ENCODE measurements at places on chromosomes 16 and 17.

DNA sequence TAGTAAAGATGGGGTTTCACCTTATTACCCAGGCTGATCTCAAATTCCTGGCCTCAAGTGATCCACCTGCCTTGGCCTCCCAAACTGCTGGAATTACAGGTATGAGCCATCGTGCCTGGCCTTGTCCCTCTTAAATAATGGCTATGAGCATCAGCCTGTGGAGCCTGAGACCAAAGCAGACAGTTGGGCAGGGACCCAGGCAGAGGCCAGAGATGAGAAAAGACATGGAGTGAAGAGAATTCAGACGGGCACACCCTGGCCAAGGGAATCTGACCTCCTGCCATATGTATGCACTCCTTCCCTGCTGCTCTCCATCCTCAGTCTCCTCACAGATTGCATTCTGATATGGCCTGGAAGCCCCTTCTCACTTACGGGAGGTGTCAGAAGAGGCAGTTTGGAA lies 98.4 kb upstream of the DNAH9 start:
- DNase-seq = no peak

GRCh38 chr16:27698266-27698665 lies 148.3 kb downstream of the KATNIP start:
- no peak for DNase-seq

DNA sequence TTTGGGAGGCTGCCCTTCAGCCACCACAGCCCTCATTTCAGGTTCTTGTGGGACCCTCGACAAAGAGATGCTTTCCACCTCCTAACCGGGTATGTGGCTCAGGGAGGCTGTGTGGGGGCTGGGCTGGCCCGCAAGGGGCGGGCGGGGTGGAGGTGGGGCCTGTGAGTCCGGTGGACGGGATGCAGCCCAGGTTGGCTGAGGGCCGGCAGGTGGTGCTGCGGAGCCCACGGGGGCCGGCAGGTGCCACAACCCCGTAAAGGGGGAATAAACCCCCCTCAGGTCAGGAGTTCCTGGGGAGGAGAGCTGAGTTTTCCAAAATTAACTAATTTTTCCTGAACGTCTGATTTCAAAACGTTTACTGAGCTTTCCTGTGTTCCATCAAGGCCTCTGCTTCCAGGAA lies 4.9 kb upstream of the CIAO3 start:
- no peak for DNase-seq

DNA sequence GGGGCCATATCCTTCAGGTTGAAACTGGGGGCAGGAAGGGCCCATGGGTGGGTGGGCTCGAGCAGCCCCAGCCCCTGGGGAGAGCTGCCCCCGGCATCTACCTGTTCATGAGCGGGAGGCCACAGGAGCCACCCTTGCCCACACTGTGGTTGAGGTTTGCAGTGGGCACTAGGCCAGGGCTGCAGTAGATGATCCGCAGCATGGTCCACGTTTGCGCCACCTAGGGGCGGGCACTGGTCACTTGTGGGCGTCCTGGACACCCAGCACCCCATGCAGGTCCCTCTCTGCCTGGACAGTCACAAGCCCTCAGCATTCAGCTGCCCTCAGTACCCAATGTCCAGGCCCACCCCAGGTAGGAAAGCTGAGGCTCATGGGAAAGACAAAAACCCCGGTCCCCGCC lies 1.8 kb upstream of the JMJD8 start:
- DNase-seq = no peak

DNA sequence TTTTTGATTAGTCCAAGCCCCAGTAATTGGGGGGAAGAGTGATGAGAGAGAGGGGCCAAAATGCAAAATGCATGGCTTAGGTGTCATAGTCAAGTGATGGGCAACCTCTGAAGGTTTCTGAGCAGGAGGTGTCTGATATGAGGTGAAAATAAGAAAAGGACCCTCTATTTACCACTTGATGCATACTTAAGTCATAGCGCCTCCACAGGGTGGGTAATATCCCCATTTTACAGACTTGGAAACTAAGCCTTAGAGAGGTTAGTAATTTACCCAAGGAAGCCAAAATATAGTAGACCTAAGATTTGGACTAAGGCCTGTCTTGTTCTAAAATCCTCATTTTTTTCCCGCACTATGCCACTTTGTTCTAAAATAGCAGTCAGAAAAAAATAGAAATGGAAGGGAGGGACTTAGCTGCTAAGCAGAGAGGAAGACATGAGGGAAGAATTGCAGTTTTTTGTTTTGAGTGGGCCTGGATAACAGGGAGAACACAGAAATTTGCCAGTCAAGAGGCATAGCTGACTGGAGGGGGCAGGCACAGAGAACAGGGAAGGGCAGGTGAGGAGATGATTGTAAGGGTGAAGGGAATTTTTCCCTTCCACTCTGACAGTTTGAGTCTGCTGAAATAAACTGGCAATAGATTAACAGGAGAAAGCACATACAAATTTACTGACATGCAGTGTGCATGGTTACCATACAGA lies 2.3 kb upstream of the GRB2 start:
- DNase-seq = no peak

DNA sequence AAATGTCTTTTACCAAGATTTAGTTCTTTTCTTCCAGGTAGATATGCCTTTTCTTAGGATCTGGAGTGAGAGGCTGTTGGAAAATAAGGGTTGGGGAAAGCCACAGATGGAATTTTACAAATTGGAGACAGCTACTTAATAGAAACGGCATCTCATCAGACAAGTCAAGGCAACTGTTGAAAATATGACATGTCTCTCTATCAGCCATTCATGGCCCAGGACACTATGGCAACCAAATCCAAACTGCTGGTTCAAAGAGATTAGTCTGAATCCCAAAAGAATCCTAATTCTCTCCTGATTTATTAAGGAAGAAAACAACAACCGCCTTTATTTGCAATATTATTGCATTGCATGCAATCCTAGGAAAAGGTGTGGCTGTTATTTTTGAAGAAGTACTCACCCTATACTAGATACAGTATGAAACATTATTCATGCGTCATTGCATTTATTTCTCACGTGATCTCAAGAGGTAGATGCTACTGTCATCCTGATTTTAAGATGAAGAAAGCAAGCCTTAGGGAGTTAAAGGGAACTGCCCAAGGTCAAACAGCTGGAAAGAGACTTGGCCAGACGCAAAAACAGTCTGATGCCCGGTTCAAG lies 12.6 kb upstream of the CEP20 start:
- no peak for DNase-seq

DNA sequence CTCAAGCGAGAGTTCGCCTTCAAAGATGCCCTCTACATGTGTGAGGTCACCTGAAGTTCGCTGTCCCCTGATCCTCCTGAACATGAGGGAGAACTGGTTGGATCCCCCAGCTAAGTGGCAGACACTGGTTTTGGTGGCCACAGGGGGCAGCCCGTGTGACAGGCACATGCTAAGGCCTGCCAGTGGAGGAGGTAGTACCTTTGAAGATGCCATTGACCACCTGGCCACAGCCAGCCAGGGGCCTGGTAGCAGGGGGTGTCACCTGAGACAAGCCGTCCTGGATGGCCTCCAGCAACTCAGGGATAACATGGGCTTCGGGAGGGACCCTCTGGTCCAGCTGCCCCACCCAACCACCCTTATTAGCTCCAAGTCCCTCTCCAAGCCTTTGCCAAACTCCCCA lies 7.3 kb upstream of the ALDH3A1 start:
- no peak for DNase-seq

DNA sequence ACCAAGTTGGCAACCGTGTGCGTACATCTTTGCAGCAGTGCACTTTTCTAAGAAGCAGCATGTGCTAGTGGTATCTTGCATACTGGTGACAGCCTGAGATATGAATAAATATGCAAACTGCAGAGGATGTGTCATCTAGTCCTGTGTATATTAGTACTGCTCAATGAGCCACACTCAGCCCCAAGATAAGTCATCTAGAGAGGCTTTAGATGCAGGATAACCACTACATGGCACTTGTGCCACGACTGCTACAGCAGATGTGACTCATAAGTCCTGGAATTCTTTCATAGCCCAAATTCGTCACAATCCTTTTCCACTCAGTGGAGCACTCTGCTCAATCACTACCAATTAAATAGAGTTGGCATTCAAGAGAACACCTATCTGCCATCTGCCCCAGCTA lies 171.5 kb downstream of the AXIN2 start:
- DNase-seq = no peak

DNA sequence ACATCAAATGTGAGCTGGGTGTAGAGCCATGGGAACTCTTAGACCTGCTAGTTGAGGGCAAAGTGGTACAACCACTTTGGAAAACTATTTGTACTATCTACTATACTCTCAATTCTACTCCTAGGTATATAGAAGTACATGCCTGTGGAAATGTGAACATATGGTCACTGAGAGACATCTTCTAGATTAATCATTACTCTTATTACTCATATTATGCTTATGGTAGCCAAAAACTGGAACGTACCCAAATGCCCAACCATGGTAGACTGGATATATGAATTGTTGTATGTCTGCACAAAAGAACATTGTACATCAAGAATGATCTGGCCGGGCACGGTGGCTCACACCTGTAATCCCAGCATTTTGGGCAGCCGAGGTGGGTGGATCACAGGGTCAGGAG lies 2.7 kb downstream of the WDR45B start:
- DNase-seq = no peak

- DNase-seq = peak; percentile 41
These were observed 650 bp downstream of the KIAA0753 start for GRCh38 chr17:6639586-6640535.

DNA sequence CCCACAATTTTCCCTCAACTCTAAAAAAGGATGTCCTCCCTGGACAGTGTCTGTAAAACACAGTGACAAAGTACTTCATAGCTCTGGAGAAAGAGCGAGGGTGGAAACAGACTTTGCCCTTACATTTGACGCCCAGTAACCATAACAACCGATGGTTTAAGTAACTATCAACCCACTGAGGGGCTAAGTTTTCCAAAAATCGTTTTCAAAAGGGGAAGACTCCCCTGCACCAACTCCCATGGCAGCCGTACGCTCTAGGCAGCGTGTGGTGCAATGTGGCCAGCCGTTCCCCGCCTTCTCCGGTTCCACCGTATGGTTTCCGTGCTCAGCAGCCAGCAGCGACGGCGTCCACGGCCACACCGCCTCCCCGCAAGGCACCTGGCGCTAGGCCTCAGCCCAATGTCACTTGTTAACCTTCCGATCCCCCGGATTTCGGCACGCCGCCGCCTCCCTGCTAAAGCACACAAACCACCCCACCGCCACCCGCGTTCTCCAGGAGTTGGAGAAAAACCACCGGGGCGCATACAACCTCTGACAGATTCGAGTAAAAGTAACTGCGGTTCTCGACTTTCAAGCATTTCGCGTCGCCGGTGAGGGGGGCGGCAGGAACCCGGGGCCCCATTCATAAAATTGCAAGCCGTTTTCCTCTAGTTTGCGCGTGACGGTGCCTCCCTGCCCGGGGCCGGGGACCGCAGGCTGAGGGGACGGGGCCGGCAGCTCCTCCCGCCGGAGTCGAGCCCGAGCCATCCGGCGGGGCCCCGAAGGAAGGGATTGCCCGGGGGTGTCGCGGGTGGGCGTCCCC lies 661 bp downstream of the TEX2 start:
- no peak for DNase-seq

GRCh38 chr16:83269048-83269447 lies 538.7 kb upstream of the HSBP1 start:
- no peak for DNase-seq
